ENCODE measurements at places on chromosomes 1 and 21. TPM values are rescaled to one million over a fixed set of nuclear protein-coding genes. Genes with fewer than 3 reads are reported as not detected.

The TYW3 gene
- 32.9 TPM for polyA plus RNA-seq

The RHD gene
- 0.60 TPM for polyA plus RNA-seq

DNA sequence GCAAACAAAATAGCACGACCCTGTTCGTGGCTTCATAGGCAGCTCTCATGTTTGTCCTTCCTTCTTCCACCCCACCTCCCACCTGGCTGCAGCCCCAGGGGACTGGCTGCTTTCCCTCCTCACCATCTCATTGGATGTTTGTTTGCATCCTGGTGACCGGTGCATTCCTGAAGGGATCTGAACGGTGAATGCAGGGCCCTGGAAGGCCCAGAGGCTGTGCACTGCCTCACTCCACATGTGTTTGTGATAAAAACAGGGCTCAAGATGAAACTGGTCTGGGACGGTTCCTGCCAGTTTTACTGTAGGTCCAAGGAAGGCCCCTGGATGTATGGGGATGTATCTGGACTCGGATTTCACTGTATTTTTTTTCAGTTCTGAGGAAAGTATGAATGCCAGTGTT lies 42.8 kb downstream of the CNN3 start:
- peak; percentile 68 for DNase-seq

GRCh38 chr1:212229654-212230053 lies 55.6 kb upstream of the PPP2R5A start:
- no peak for DNase-seq

DNA sequence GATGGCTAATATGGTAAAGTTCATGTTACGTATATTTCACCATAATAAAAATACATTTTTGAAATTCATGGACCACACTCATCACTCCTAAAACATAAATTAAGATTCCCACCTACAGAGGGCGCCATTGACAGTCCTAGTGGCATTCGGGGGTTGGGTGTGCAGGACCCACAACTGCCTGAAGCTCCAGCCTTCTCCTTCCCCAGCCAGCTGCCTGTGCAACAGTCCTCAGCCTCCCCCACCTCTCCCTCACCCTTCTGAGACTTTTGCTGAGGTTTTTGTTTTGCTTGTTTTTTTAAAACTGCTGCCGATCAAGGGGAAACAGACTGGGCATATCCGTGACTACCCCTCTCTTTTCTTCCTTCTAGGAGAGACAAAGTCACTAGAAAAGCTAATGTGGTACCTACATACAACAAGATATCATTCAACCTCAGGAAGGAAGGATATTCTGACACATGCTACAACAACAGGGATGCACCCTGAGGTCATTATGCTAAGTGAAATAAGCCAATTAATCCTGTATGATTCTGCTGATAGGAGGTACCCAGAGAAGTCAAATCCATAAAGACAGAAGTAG lies 9.2 kb upstream of the EVA1C start:
- DNase-seq = peak; percentile 65

Data from right renal pelvis (tissue), 4 donors.